ENCODE measurements at places on chromosomes 6 and 20.

GRCh38 chr20:36628076-36628475, 17.9 kb downstream of the SLA2 start:
- DNase-seq, result peak; percentile 54

DNA sequence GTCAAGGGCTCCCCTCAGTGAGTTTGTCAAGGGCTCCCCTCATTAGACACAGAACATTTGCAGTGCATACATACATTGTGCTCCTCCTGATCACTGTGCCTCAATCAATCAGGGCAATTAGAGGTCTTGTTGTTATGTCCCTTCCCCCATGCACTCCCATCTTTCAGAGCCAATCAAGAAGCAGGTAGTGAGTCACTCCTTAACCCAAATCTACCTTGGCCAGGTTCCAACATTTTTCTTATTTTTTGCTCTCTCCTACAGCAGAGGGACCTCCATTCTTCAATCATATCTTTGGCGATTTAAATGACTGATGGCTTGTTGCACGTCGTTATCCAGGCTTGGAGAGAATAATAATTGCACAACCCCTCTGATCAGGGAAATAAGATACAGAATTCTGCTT, 409.9 kb upstream of the SPTLC3 start:
- no peak for DNase-seq

GRCh38 chr6:36331381-36331780, 5.3 kb downstream of the BNIP5 start:
- no peak for DNase-seq

DNA sequence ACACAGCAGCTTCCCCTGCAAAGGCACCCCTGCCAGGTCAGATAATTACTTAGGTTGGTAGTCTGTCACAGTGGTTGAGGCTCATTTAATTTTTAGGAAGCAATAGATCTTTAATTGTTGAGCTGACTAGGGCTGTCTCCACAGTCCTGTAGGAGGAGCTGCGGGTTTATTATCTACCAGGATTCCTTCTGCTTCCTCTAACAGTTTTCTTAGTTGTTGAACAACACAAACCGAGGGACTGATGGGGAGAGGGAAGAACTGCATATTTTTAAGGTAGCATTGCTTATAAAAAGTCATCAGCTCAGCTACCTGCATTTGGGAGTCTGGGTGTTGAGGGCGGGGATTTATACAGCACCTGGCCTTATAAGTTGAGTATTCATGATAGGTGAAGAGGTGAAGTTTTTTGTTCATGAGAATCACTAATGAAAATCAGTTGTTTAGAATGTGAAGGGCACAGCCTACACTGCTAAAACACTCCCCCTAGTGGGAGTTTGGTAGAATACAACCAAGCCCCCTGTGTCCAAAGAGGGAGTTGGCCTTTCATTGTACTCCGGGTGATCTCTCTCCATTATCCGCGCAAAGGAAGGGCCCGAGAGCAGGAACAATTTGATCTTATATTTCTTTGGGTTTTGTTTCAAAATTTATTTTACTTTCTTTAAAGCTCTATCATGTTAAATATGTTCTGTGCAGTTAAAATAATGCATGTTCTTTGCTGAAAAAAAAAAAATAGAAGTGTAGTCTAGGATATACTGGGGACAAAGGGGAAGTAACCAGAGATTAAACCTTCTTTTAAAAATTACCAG, 69.6 kb downstream of the SSR1 start:
- DNase-seq, result no peak

GRCh38 chr6:56552187-56553130, 90.2 kb downstream of the DST start:
- DNase-seq, result no peak

DNA sequence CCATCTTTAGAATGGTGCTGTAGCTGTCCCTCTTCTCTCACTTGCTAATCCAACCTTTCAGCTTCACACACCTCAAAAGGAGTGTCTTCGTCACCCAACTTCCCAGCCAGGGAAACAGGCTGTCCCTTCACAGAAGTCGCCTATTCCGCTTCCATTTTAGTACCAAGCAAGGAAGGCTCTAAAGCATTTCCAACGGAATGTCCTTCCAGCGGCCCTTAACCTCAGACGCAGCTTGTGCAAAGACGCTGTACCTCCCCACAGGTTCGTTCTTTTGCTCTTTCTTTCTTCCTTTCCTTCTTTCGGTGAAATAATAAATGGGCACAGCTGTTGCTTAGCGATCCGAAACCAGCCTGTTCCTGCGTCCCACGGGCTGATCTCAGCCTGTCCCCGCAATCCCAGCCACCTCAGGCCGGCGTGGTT, 1.5 kb downstream of the PTPRT start:
- DNase-seq, result no peak

DNA sequence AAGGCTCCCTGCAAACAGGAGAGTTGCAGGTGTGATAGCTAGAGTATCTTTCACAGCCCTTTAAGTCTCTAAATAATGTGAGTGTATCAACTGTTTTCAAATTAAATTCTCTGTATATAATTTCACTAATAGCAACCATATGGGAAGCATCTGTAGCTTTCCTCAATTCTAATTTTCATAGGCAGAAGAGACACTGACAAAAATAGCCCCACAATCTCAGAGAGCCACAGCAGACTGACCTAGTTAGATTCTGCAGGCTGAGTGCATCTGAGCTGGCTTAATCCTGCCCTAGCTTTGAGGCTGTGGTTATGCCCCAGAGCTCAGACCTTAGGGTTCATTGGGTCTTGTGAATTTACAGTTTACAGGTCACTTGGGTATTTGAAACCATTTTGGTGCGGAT, 63.9 kb downstream of the MAP7 start:
- no peak for DNase-seq

- DNase-seq, result no peak
These were observed 26.8 kb upstream of the NRSN1 start for GRCh38 chr6:24099181-24099580.

GRCh38 chr6:160990847-160991405, 643 bp upstream of the MAP3K4 start:
- no peak for DNase-seq

GRCh38 chr20:39503902-39504709, 542.0 kb downstream of the DHX35 start:
- no peak for DNase-seq

- no peak for DNase-seq
These were observed 445.7 kb downstream of the CDC5L start for GRCh38 chr6:44833248-44833647.

GRCh38 chr6:41422161-41422560, 86.8 kb downstream of the NCR2 start:
- no peak for DNase-seq

- DNase-seq, result no peak
These were observed 29.9 kb upstream of the FAM210B start for GRCh38 chr20:56328861-56329260.

GRCh38 chr20:50932691-50933280, 1.5 kb upstream of the ADNP start:
- no peak for DNase-seq

DNA sequence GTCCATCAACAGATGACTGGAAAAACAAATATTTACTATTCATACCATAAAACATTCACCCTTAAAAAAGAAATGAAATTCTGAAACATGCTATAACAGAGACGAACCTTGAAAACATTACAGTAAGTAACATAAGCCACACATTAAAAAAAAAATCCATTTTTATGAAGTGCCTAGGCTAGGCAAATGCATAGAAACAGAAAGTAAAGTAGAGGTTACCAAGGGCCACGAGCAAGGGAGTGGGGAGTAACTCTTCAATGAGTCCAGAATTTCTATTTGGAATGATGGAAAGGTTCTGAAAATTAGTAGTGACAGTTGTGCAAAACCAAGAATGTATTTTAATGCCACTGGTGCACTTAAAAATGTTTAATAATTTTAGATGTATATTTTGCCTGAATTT, 47.7 kb downstream of the STAU1 start:
- DNase-seq, result no peak

GRCh38 chr6:157811476-157812173, 11.4 kb upstream of the SNX9 start:
- no peak for DNase-seq

GRCh38 chr6:45837541-45838200, 178.0 kb downstream of the CLIC5 start:
- no peak for DNase-seq

GRCh38 chr6:51019806-51020205, 201.1 kb downstream of the TFAP2B start:
- no peak for DNase-seq

DNA sequence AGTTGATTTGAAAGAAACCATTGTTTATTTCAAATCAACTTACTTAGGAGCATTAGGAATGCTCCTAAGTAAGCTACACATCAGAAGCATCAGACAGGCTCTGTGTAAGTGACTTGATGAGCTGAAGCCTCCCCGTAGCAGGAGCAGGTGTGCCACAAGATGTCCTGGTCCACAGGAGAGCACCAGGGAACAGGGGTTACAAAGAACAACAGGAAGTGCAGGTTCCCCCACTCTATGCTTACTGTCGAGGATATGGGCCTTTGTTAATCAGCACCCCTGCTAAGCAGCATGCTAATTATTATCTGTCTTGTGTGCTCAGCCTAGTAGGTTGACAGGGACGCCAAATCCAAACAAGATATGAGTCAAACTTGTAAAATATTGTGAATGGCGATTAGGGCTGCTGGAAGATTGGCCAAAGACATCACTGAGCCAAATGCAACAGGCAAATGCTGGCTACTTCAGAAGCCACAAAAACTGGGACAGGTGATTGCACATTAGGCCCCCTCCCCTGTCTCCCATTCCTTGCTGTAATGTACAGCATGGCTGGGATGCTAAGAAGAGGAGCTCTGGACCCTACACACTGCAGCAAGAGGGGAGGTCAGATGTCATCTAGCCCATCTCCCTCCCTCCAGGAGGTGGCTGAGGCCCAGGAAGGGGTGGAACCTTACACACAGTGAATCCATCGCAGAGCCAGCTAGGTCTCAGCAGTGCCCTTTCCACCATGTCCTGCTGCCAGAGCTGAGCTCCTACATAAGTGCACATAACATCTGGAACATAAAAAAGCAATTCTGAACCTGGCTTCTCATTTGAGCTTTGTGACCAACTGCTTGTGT, 939 bp downstream of the TGM3 start:
- no peak for DNase-seq

DNA sequence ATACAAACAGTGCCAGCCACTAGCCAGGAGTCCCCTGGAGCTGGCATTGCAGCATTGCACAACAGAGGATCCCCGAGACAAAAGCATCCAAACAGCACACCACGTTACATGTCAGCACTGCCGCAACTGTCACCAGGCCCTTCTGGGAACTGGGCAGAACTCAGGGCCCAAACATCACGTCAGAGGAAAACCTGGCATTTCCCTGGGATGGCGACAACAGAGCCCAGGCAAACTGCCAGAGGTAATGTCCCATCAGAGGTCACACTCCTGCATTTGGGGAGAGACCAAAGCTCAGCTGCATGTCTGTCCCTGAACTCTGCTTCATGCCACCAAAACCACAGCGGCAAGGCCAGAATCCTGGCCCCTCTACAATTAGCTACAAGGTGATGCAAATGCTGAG, 36.3 kb downstream of the PPP1R3G start:
- DNase-seq, result no peak

GRCh38 chr6:89888871-89889270, 5.4 kb upstream of the GJA10 start:
- DNase-seq, result no peak

- DNase-seq, result no peak
These were observed 72.1 kb downstream of the TXLNB start for GRCh38 chr6:139219746-139220145.

- DNase-seq, result no peak
These were observed 34.3 kb upstream of the TCF21 start for GRCh38 chr6:133854364-133855275.

DNA sequence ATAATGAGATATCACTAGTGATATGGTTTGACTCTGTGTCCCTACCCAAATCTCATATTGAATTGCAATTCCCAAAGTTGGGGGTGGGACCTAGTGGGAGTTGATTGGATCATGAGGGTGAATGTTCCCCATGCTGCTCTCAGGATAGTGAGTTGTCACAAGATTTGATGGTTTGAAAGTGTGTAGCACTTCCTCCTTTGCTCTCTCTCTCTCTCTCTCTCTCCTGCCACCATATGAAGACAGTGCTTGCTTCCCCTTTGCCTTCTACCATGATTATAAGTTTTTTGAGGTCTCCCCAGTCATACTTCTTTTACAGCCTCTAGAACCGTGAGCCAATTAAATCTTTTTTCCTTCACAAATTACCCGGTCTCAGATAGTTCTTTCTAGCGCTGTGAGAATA, 1002.0 kb upstream of the ADGRB3 start:
- DNase-seq, result no peak

- no peak for DNase-seq
These were observed 84.3 kb upstream of the TMEM30A start for GRCh38 chr6:75368864-75369402.

- no peak for DNase-seq
These were observed 6.2 kb downstream of the PXT1 start for GRCh38 chr6:36436466-36436865.

DNA sequence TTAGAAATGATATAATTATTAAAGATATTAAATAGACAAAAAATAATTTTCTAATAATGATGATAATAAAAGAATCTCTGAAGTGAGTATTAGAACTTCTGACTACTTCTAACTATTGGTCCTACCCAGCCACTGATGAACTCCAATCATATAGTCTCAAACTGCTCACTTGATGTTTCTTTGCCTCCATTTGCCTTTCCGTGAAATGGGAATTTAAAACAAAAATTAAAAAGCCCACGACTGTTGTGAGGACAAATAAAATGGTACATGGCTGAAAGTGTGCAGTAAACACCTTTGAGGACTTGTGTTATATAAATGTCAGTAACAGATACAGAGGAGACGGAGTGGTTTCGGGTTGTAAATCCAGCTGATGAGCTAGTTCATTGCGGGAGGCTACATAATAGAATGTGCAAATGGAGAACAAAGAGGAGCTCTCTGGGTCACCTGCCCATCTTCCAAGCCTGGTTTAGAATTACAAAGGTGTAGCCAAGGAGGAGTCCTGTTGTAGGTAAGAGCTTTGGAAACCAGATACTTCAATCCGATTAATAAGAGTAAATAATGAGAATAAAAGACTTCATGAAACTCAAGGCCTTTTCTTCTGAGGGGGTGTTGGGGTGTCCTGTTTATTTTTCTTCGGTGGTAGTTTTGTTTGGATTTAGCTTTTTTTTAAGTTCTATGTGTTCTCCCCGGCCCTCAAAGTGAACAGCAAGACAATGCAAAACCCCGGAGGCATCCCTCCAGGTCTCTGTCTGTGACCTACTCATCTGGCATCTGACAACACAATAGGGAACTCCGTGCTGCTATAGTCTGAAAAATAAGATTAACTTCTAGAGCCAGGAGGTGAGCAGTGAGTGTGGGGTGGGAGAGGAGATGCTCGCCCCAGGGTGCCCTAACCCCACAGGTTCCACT, 4.4 kb upstream of the PXDC1 start:
- no peak for DNase-seq

GRCh38 chr6:56770011-56770520, 127.4 kb upstream of the DST start:
- DNase-seq, result no peak

- DNase-seq, result no peak
These were observed 56.4 kb downstream of the CCN2 start for GRCh38 chr6:131894493-131895424.

GRCh38 chr6:158014505-158015187, 33.0 kb downstream of the SYNJ2 start:
- no peak for DNase-seq

GRCh38 chr20:23409800-23410199, 11.5 kb downstream of the NAPB start:
- no peak for DNase-seq

GRCh38 chr6:101396548-101397173, 3.2 kb downstream of the GRIK2 start:
- peak; percentile 11 for DNase-seq

All from NK-92 treated with Interleukin-12 subunit alpha and Interleukin-12 subunit beta, amount 100 ng/mL, for 24 hours (cell line).